ENCODE measurements at places on chromosomes 2 and 18. TPM values are rescaled to one million over a fixed set of nuclear protein-coding genes. Genes with fewer than 3 reads are reported as not detected.

Gene WIPF1
- total RNA-seq: 484 TPM

Gene LRP1B
- not detected for total RNA-seq

GRCh38 chr2:104539649-104540048, 314.3 kb upstream of the POU3F3 start:
- no peaks in the 10 kb centered on the region for H3K27me3 ChIP-seq
- no peak overlapping the region for H3K4me3 ChIP-seq

GRCh38 chr2:28662468-28663181, 89.0 kb upstream of the PPP1CB start:
- no peak overlapping the region for H3K27ac ChIP-seq
- H3K36me3 ChIP-seq: no peaks in the 10 kb centered on the region
- peaks cover 8% of the 10 kb centered on the region for H3K4me1 ChIP-seq
- H3K4me3 ChIP-seq: no peak overlapping the region
- DNase-seq: no peak
- H3K27me3 ChIP-seq: no peaks in the 10 kb centered on the region

DNA sequence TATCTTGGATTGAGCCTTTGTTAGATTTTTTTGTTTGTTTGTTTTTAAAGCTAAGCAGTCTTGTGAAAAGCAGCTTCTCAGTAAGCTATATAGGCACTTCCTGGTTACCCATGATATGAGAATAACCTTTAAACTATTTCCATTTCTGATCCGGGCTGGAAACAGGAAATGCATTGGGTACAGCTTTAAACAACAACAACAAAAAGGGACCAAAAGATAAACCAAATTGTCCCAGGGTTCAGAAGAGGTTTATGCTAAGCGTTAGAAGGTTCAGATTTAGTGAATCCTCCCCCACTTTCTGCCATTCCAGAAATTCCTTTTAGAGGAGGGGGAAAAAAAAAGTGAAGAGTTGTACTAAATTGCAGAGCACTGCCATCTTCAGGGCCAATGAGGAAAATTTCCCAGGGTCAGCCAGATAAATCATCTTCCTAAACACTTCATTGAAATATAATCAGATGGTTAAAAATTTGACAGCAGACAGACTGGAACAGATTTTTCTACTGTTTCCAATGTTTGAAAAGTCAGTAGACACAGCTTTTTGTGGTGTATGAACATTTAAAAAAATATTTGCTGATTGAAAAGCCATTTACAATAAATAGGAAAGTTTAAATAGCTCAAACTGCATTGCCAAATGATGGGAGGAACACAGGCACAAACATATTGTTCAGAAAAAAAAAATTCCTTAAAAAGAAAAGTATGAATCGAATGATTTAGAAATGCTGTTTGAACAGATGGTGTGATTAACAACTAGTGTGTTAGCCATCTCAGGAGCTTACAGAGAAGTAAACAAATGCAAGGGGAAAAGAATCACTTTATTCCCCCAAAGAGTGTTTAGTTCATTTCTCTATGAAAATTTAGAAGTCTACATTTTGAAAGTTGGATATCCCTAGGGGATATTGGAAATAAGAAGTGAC, 189.9 kb upstream of the TANK start:
- H3K4me1 ChIP-seq: no peaks in the 10 kb centered on the region
- H3K36me3 ChIP-seq: no peaks in the 10 kb centered on the region
- no peak overlapping the region for H3K4me3 ChIP-seq
- peak; percentile 23 for DNase-seq

Gene CNGA3
- total RNA-seq: not detected
